Epithelial cell of proximal tubule (primary cell): ENCODE measurements at places on chromosomes 12 and 14. TPM values are rescaled to one million over a fixed set of nuclear protein-coding genes. Genes with fewer than 3 reads are reported as not detected.
A peak's percentile ranks its signal among the peaks of the same experiment; 100 is the strongest.

Gene TMEM30B
- 3.1 and 4.8 TPM in 2 replicates for total RNA-seq

Gene RNASE3
- not detected in 2 replicates for total RNA-seq

Gene KIF5A
- 0.46 and 0.51 TPM in 2 replicates for total RNA-seq

Gene ARPC3
- total RNA-seq, result 972 and 1,336 TPM in 2 replicates

Gene CCDC38
- total RNA-seq, result 0.06 TPM in 1 of 2 replicates, not detected in the other

Gene GLT1D1
- 0.14 and 0.46 TPM in 2 replicates for total RNA-seq

Gene NTN4
- 110 and 120 TPM in 2 replicates for total RNA-seq

DNA sequence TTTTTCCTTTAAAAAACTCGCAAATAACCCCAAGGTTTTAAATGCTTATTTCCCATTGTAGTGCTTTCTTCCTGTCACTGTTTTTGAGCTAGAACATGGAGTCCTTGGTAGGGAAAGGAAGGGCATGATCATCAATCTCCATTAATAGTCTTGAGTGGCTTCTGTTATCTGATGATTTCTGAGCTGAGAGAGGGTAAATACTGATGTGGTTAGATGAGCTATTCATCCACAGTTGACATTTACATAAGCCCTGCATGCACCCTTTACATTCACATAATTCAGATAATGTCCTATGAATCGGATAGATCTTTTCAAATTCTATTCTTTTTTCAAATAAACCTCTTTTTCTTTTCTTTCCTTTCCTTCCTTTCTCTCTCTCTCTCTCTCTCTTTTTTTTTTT is 81.4 kb downstream of the NTN4 start:
- no peak for DNase-seq

DNA sequence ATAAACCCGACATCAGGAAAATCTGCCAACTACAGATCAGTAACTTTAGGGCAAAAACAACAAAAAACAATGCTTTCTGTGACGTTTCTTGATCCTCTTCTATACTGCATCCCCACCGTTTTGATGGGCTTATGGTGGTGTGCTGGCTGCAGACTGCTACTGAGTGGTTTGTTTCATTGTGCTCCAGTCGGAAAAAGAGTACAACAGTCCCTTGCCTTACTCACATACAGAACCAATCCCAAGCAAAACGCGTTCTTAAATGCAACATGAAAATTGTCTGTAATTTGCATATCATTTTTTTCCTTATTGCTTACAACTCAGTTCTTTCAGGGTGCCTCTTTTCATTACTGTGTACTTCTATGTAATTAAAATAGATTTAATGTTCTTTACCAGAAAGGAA is 2.3 kb downstream of the ETV6 start:
- no peak for DNase-seq

DNA sequence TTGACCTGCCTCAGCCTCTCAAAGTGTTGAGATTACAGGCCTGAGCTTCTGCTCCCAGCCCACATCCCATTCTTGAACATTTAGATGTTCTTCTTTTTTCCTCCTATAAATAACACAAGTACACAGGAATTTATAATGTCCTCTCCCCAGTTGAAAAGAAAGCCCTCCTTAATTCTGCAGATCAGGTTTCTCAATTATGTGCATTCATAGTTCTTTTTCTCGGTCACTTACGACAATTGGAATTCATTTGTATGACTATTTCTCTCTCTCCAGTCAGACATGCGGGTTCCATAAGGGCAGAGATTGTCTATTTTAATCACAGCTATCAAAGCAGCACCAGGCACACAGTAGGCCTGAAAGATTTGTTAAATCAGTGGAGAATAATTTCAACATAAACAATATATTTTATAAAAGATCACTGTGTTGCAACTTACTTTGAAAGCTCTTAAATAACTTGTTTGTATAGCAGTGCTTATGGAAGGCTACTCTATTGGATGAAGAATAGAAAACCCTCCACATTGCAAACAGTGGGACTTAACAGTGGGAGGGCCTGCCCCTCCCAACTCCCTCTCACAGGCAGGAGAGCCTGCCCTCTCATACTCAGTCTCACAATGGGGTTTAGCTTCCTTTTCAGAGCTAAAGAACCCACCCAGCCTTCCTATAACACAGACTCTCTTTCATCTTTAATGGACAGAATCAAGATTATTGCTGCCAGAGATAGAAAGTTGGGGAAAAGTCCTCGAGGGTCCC is 84.1 kb upstream of the TRAF3 start:
- no peak for DNase-seq

- DNase-seq, result no peak
Measured at GRCh38 chr12:46360908-46361666, 11.5 kb downstream of the SLC38A2 start.

DNA sequence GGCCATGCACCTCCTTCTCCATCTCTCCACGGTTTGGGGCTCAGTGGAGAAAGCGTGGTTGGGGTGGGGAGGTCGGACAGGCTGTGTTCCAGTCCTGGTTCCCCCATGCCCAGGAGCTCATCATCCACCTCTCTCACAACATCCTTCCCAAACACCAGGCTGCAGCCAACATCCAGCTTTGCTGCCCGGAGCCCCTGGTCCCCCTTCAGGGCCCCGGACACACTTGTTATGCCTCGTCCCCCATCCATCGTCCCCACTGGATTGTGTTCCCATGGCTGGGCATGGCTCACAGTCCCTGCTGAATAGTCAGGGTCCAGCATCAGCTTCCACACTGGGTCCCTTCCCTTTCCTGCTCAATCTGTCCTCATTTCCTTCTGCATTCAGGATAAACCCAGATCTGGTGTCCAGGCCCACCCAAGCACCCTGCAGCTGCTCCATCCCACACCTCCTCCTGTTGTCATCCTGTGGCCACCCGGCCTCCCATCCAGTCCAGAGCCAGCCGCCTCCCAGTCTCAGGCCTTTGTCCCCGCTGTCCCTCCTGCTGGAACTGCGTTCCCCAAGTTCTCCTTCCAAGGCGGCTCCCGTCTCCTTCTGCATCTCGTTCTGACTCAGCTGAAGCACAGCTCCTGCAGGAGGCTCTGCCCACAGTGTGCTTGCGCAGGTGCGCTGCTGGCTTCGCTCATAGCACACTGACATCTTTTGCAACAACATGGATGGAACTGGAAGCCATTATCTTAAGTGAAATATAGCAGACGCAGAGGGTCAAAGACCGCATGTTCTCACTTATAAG is 211.4 kb upstream of the RTL1 start:
- no peak for DNase-seq

- no peak for DNase-seq
Measured at GRCh38 chr12:38538319-38538718, 221.7 kb downstream of the ALG10B start.

- no peak for DNase-seq
Measured at GRCh38 chr14:59155886-59156285, 32.6 kb upstream of the DAAM1 start.

DNA sequence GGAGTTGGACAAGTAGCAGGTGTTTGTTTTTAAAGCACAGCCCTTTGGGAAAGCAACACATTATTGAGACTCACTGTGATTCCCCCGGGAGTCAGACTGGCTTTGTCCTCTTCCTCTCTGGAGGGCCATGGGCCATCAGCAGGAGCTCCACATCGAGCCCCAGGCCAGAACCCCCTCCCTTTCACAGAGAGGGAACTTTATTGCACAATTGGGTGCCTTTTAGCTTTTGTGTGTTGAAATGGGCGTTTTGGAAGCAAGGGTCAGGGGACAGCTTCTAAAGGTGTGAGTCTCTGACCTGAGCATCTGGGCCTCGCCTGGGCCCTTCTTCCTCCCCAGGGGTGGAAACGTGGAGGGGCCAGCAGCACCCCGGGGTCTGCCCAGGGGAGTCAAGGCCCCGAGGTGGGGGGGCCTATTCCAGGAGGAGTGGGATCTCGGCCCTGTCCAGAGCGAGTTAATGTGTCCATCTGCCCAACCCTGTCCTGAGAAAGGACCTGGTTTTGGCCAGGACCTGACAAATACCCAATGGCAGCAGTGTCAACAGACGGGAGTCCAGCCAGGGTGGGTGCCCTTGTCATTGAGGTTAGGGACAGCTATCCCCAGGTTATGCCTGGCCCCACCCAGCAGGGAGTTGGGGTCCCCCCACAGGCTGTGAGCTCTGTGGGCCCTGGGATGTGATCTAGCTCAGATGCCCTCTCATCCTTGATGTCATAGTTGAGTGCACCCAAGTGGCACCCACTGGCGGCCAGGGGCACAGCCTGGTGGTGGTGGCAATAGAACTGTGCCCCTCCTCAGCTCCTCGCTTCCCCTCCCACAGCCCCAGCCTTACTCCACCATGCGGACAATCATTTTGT is 37.1 kb downstream of the SLC8B1 start:
- DNase-seq, result no peak

DNA sequence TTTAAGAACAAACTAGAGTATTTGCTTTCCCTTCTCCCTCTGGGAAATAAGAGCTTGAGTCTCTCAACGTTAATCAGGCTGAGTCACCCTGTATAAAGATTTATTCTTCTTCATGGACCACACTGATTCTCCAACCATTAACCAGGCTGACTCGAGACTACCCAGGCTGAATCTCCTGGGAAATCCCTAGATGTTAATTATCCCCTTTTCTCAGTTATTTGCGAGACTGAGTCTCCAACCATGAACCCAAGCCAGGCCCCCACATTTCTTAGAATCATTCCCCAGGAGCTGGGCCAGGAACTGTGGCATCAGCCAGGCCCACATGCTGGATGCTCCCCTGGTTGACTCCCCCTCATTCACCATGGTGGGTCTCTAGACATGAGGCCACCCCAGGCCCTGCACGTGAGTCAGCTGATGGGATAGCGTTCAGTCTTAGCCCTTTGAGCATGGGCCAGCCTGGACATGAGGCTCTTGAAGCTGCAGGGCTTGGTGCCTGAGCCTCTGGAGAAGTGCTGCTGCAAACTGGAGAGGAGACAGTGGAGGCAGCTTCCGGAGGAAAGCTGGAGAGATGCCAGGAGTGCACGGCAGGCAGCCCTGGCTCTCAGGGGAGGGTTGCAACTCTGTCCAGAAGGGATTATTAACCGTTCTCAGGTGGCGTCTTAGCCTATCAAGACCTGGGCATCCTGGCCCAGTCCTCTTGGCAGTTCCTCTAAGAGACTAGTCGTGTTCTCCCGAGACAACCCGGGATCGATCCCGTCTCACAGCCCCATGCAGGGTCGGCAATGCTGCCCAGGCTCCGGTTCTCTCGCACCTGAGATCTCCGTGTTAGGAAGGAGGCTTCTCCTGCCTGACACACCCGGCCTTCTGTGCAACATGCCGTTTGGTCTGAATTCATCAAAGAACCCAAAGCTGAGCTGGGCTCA is 296.6 kb downstream of the ADGRD1 start:
- DNase-seq, result peak; percentile 91

DNA sequence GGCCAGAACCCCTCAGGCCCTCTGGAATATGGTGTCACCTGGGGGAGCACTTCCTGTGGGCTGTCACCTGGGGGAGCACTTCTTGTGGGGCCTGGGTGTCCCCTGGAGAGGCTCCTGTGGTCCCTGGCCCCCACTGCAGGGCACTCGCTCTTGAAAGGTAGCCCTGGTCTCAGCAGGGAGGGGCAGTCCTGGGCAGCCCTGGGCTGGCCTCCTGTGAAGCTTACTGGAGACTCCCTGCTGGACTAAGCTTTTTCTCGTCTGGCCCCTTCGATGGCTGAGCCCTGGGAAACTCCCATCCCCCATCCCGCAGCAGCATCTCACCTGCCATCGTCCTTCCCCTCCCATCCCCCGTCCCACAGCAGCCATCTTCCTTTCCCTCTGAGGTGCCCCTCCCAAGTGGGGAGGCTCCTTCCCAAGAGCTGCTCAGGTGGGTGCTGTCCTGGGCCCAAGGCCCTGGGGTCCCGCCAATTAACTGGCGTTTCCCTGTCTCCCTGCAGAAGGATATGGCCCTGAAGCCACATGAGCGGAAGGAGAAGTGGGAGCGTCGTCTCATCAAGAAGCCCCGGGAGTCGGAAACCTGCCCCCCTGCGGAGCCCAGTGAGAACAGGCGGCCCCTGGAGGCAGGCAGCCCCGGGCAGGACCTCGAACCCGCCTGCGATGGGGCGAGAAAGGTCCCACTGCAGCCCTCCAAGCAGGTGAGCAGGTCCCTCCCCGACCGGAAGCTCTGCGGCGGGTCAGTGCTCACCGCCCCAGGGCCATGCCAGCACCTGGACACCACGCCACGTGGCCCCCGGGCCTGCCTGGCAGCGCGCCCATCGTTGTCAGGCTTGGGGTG is 17.9 kb downstream of the FBRSL1 start:
- no peak for DNase-seq

GRCh38 chr12:50517421-50518048 is 12.8 kb downstream of the DIP2B start:
- no peak for DNase-seq

GRCh38 chr14:101071493-101071906 is 168.0 kb upstream of the RTL1 start:
- no peak for DNase-seq

DNA sequence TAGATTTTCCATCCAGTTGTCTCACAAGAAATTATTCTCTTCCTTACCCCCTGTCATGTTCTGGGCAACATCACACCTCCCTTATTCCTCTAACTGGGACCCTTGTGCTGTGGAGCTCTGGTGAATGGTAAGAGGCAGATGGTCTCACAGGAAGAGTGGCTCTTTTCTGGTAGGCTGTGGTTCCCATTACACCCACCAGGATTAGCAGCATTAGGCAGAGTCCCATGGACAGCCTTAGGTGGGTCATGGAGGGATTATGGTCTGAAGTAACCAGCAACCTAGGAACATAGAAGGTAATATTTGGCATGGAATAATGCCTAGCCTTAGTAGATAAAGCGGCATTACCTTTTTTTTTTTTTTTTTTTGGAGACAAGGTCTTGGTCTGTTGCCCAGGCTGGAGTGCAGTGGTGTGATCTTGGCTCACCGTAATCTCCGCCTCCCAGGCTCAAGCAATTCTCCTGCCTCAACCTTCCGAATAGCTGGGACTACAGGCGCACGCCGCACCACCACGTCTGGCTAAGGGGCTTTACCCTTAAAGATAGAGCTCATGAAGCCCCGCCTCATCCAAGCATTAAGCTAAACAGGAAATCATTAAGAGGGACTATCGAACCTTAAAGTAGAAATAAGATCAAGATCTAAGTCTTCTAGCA is 4.0 kb downstream of the C14orf119 start:
- DNase-seq, result no peak

DNA sequence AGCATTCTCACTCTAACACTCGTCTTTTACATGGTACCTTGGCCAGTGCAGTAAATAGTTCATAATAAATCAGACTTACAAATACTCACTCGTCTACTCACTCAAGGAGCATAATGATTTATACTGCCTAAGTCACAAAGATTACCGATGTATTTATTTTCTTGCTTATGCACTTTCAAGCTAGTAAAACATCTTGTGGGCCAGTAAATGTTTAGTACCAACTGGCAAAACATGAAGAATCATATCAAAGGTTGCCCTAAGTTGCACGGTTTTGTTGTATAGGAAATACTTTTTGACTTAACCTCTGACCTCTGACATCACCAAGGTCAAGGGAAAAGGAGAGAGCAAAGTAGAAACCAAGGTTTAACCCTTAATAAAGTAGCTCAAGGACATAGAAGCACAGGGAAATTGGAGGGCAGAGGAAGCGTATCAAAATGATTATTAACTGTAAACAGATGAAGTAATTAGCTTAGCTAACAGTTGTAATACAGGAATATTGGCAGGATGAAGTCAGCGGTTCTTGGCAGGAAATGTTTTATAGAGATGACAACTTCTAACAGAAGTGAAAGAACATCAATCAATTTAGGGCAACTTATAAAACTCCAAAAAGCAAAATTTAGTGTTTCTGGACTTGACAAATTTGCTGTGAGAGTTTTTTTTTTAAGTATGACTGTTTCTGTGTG is 131.9 kb downstream of the HMGA2 start:
- no peak for DNase-seq

GRCh38 chr12:8849876-8850275 is 27.5 kb downstream of the A2ML1 start:
- DNase-seq, result no peak

GRCh38 chr12:43761500-43761899 is 2.7 kb downstream of the IRAK4 start:
- no peak for DNase-seq
